ENCODE measurements at places on chromosomes 5 and 9.

DNA sequence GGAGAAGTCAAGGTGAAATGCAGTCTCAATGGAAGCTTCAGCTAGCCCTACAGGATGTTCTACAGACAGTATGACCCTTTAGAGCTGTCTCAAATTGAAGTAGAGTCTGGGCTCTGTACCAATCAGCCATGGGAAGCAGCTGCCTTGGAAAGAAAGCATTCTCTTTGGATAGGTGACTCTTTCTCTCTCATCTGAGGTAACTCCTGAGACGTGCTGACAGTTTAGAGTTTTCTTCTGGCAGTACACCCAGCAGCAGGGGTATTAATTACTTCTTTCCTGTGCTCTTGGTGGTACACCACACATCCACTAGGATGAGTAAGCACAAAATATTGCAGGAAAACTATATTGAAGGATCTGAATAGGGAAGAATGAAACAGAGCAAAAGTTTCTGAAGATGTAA is 329.6 kb upstream of the RGMB start:
- no peak for DNase-seq

GRCh38 chr5:38715696-38716095 is 130.1 kb upstream of the OSMR start:
- peak; percentile 22 for DNase-seq

- DNase-seq: no peak
Observed at GRCh38 chr9:32344551-32345182, 39.8 kb upstream of the ACO1 start.

- no peak for DNase-seq
Observed at GRCh38 chr9:20219437-20219836, 402.9 kb downstream of the MLLT3 start.

DNA sequence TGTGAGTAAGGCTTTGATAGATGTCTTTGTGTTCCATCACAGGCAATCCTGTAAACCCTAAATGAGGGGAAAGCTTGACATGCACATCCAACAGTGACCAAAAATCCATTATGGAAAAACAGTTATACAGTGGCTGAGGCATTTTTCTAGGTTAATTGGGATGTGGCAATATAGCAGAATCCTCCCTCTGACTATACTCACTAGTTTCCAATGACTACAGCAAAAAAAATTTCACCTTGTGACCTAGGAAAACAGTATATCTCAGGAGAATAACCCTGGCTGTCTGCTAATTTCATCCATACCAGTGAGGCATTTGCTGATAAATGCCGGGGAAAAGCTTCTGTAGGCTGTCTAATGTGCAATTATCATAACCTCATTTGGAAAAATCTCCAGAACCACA is 49.9 kb upstream of the SNCAIP start:
- DNase-seq: no peak

- no peak for DNase-seq
Observed at GRCh38 chr5:35904443-35905132, 33.8 kb downstream of the CAPSL start.

DNA sequence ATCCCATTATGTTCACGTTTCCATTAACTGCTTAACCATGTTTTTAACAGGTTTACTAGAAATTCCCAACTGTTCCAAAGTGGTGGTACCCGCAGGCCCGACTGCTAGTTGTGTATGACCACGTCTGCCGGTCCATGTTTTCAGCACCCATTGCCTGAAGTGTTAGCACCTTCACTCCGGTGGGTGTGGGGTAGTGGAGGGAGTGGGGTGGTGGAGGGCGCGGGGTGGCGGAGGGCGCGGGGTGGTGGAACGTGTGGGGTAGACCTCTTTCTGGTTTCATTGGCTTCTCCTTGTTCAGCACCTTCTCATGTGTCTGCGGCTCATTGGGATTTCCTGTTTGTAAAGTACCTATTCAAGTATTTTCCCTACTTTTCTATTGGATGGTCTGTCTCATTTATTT is 37.7 kb downstream of the TPPP start:
- no peak for DNase-seq

GRCh38 chr5:57665146-57665936 is 182.7 kb upstream of the ACTBL2 start:
- no peak for DNase-seq

DNA sequence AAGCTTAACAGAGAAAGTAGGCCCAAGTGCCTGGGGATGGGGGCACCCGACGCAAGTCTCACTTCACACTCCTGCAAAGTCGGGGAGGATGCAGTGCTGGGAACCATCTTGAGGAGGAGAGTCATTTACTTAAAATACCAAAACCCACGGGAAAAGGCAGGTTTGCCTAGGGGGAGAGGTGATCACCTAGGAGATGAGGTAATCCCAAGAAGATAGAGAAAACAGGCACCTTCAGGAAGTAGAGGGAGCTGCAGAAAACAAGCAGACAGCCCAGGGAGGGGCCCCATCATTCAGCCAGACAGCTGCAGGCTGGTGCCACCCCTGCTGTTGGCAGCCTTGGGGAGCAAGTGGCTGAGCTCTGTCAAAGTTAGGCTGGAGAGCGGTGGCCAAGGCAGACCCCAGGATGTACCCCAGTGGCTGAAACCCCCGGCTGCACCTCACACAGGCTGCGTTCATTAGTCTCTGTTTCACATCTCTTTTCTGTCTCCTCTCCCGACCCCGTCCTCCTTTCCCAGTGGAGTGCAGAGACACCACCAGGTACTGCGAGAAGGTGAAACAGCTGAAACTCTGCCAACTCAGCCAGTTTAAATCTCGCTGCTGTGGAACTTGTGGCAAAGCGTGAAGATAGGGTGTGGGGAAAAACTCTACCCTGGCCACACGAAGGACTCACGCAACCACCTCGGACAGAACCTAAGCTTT is 124.9 kb downstream of the SAXO1 start:
- DNase-seq: no peak

- DNase-seq: no peak
Observed at GRCh38 chr5:62342476-62342837, 36.5 kb downstream of the KIF2A start.

DNA sequence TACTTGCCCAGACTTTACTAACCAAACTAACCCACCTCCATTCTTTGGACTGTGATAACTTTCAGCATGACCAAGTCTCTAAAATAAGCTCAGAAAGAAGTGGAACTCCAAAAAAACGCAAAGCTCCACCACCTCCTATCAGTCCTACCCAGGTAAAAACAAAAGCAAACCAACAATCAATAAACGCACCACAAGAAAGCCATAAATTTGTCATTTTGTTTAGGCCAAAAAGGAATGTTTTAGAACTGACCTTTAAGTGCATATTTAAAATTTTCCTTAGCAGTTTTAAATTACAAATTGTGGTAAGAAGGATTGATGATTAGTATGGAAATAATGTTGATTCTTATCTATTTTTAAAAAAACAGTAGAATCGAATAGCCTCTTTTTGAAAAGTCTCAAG is 25.5 kb upstream of the TTC23L start:
- no peak for DNase-seq

GRCh38 chr9:110933350-110934001 is 104.8 kb downstream of the LPAR1 start:
- DNase-seq: no peak

DNA sequence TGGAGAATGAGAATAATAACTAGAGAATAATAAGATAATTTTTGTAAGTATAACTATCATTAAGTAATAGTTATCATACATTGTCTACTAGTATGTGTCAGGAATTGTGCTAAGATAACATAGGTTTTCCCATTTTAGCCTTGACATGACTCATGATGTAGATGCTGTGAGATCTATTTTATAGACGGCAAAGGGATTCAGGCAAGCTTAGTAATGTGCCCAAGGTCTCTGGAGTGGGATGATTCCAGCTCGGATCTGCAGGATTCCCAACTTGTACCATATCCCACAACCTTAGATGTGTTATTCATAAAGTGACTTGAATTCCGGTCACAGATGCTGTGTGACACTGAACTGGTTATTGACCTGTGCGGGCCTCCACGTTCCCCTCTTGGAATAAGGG is 51.5 kb downstream of the IL31RA start:
- DNase-seq: no peak

GRCh38 chr5:59126708-59127573 is 544.1 kb downstream of the RAB3C start:
- no peak for DNase-seq

- DNase-seq: no peak
Observed at GRCh38 chr5:98713856-98714255, 59.6 kb upstream of the RGMB start.

- DNase-seq: peak; percentile 11
Observed at GRCh38 chr5:138620663-138621224, 45.5 kb upstream of the HSPA9 start.

DNA sequence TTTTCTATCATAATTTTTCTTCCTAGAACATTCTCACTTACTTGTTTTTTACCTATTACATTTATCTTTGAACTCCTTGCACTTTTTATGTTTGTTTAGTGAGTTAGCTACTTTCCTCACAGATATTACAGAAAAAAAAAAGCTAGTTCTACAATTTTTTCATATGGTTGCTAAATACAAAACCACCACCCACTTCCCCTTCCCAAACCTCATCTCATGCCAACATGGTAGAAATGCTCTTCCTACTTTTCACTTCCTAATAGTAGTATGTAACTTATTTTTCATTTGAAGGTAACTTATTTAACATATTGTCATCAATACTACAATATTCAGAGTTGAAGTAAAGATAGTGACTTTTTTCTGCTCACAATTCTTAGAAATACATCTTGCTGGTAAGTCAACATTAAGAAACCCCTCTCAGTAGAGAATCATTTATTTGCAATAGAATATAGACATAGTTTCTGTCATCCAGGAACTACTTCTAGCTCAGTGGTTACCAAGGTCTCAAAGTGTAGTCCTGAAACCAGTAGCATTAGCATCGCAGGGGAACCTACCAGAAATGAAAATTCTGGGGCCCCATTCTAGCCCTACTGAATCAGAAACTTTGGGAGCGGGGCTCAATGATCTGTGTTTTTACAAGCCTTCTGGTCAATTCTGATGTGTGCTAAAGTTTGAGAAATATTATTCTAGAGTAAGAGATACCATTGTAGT is 1124.6 kb downstream of the DTWD2 start:
- no peak for DNase-seq

DNA sequence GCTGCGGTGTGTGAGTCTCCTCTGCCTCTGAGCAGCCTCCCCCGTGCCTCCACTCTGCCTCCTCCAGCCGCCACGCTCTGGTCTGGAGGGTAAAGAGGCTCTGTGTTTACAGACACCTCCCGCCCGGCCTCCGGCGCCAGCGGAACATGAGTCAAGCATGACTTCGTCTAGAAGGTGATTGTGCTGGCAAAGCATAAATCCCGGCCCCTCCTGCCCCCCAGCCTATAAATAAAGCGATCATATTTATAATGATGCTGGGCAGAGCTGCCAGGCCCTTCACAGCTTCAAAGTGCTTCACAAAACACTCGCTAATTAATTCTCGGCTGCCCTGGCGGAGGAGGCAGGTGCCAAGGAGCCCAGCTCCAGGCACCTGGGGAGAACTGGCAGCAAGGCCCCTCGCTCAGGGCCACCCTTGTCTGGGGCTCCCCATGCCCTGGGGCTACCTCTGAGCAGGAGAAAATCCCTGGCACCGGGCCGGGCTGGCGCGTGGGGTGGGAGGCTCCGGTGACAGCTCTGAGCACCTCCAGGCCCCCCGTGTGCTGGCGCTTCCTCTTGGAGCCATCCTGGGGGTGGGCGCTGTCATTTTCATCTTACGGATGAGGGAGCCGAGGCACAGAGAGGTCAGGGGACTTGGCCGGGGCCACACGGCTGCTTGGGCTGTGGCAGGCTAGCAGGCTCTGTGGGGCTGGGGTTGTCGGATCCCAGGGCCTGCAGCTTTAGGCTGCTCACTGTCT is 87.8 kb downstream of the RXRA start:
- DNase-seq: no peak

GRCh38 chr5:18433336-18433735 is 799.1 kb downstream of the TAF11L14 start:
- peak; percentile 1 for DNase-seq

DNA sequence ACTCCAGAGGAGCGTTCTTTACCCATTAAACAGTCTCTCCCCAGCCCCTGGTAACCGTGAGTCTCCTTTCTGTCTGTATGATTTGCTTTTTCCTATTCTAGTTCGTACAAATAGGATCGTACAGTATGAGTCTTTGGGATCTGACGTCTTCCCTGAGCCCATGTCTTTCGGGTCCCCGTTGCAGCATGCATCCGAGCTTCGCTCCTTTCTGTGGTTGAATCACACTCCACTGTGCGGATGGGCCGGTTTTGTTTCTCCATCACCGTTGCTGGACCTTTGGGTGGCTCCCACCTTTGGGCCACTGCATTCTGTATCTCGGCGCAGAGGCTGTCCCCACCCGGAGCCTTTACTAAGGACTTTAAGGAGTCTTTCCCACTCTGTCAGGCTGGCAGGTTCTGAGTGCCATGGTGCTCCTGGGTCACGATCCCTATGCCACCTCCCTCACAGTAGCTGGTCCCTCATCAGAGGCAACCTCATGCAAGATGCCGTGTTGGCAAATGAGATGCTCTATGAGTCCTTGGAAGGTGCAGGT is 145.7 kb upstream of the COL5A1 start:
- DNase-seq: no peak

Data from NCI-H82 (cell line).